ENCODE measurements at places on chromosomes 16 and 17.

- no peak for DNase-seq
Observed at GRCh38 chr16:5328546-5328945, 231.0 kb upstream of the EEF2KMT start.

GRCh38 chr17:29237476-29238132, 9.1 kb upstream of the CRYBA1 start:
- DNase-seq = no peak

DNA sequence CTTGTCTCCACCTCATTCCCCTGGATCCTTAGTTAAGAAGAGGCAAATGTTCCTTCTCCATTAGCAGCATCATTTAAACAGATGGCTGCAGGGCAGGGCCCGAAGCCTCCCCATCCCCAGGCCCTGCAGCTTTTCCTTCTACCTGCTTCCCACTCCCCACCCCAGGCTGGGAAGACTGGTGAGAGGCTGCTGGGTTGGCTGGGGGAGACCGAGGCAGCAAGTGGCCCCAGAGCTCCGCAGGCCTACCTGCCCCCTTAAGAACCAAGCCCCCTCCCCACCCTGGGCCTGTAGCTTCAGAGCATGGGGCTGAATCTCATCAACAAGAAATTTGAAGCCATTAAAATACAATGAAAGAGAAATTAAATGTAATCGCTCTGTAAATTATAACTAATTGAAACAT, 22.1 kb upstream of the RPL38 start:
- DNase-seq = no peak

- no peak for DNase-seq
Observed at GRCh38 chr17:45719335-45720071, 64.6 kb upstream of the CRHR1 start.

- no peak for DNase-seq
Observed at GRCh38 chr16:8704098-8704497, 29.7 kb downstream of the ABAT start.

DNA sequence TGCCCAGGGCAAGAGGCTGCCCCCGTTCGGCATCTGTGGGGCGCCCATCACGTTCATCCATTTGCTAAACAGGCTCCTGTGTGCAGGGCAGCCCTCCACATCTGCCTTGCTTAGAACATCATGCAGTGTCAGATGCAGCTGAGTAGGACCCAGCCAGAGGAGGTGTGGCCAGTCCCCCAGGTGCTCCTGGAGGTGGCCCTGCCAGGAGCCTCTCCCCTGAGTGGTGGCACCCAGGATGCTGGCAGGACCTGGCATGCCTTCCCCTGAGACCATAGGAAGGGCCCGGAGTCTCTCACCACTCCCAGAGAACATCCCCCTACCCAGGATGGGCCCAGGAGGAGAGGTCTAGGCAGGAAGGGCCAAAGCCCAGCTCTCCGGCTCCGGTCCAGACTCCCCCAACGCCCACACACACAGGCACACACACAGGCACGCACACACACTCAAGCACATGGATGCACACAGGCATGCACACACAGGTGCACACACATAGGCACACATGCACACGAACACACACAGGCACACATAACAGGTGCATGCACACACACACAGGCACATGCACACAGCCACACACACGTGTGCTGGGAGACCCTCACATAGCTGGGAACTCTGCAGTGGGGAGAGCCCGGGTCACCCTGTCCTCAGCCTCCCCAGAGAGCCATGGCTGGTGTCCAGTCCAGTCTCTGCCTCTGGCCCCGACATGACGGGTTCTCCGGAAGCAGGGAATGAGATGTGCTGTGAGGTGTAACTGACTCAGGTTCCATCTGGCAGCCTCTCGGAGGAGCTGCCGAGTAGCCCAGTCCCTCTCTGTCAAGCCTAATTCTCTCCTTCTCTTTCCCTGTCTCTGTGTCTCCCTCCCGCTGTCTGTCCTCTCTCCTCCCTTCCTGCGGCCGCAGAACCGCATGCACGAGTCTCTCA, 74.6 kb downstream of the AMFR start:
- DNase-seq = no peak

DNA sequence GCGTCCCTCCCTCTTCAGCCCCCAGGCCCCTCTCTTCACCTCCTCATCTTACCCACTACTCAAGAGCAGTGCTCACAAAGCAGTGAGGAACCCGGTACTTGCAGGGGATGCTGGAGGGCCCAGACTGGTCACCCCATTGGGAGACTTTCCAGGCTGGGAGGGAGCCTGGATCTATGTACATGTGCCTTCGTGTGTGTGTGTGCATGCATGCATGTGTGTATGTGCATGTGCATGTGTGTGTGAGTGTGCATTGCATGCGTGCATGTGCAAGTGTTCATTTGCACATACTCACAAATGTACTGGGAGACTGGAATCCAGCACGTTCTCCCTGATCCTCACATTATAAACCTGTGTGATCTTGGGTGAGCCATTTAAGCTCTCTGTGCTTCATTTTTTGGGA, 696.0 kb upstream of the EEF2KMT start:
- DNase-seq = no peak

- no peak for DNase-seq
Observed at GRCh38 chr17:31798205-31798724, 60.8 kb downstream of the COPRS start.

- no peak for DNase-seq
Observed at GRCh38 chr16:79587897-79588296, 12.6 kb downstream of the MAF start.

GRCh38 chr17:80445726-80446110, 30.7 kb downstream of the NPTX1 start:
- DNase-seq = no peak

- no peak for DNase-seq
Observed at GRCh38 chr16:30457256-30457655, 11.6 kb upstream of the SEPHS2 start.

DNA sequence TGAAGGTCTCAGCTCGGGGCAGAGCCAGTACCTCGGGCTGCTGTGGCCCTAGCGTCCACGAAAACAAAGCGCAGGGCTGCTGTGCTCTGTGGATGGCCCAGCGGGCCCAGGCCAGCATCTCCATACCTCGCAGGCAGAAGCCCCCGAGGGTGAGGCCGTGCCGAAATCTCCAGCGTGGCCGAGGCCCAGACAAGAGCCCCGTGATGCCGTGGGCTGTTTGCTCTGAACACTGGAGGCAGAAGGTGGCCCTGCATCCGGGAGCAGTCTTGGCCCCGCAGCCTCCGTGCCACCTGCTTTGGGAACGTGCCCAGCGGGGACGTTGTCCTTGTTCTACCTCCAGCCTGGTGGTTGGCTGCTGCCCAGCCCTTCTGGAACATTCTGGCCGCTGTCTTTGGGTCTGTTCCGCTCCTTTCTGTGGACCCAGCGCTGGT, 121.4 kb downstream of the BANP start:
- DNase-seq = no peak

DNA sequence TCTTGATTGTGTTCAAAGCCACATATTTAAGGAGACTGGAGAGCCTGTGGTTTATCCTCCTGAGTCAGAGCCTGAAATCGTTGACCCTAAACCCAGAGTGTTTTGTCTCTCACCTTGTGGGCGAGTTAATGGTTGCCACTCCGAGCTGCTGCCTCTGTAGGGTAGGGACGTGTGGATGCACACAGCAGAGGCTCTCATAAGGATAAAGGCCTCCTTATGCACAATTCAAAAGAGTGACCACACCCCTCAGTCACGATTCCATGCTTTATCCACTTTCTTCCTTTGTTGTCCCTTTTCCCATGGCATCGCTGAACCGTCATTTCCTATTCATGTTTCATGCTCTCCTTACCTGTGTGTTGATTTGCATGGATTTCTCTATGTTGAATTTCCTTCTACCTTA, 805.0 kb upstream of the RBFOX1 start:
- DNase-seq = no peak

DNA sequence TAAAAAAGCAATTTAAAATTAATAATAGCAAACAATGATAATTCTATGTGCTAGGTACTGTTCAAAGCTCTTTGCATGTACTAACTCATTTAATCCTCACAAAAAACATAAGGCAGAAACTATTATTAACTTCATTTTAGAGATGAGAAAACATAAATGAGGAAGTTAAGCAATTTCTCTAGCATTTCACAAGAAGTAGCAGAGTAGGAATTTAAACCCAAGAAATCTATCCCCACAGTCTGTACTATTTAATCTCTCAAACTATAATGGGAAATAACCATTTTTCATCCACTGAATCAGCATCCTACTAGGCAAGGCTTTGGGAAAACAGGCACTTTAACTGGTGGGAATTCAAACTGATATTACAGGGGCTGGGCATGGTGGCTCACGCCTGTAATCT, 42.2 kb upstream of the INTS2 start:
- DNase-seq = no peak

DNA sequence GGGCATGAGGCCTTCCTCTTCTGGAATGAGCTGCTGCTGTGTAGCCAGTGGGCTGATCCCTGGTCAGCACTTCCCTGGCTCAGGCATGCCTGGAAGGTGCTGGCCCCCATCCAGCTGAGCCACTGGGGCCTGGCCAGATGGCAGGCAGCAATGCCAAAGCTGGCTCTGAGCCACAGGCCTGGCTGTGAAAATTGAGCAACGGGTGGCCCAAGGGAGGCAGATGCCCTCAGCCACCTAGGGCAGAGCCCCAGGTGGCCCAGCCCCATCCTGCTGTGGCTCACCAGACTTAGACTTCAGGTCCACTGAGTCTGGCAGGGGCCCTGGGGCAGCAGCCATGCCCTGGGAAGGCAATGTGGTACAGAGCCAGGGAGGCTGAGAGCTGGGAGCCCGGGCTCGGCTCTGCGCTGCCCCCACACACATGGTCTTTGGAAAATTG, 8.5 kb upstream of the CRHR1 start:
- DNase-seq = no peak

- no peak for DNase-seq
Observed at GRCh38 chr16:8199390-8199789, 390.9 kb downstream of the TMEM114 start.

- DNase-seq = no peak
Observed at GRCh38 chr16:21647562-21648164, 4.7 kb downstream of the IGSF6 start.

DNA sequence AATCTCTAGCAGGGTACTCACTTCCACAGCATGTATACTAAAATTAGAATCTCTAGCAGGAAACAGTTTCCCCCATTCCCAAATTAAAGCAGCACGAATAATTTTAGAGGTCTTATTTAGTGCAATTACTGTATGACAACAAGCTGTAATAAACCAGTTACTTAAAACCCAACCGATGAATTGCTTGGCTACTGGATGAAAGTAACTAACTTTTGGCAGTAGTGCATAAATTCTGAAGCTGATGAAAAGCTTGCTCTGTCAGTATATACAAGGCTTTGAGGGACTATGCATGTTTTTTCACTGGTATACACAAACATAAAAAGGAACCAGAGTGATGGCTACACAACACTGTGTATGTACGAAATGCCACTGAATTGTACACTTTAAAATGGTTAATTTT, 89.4 kb downstream of the CFDP1 start:
- no peak for DNase-seq

GRCh38 chr17:37481001-37481665, 8.6 kb upstream of the DUSP14 start:
- DNase-seq = no peak

GRCh38 chr17:82408288-82408937, 9.7 kb upstream of the HEXD start:
- no peak for DNase-seq

- DNase-seq = no peak
Observed at GRCh38 chr16:4570688-4571321, 14.7 kb downstream of the C16orf96 start.
